ENCODE measurements at places on chromosomes 3 and 15. TPM values are rescaled to one million over a fixed set of nuclear protein-coding genes. Genes with fewer than 3 reads are reported as not detected.

LHFPL4 gene
- not detected for total RNA-seq

CYP19A1 gene
- total RNA-seq, result 0.41 TPM

EPHB3 gene
- total RNA-seq, result 1.3 TPM

DPPA4 gene
- total RNA-seq, result not detected

DOCK3 gene
- 2.6 TPM for total RNA-seq

PARP15 gene
- total RNA-seq, result 0.46 TPM

SLC28A1 gene
- total RNA-seq, result not detected

DNA sequence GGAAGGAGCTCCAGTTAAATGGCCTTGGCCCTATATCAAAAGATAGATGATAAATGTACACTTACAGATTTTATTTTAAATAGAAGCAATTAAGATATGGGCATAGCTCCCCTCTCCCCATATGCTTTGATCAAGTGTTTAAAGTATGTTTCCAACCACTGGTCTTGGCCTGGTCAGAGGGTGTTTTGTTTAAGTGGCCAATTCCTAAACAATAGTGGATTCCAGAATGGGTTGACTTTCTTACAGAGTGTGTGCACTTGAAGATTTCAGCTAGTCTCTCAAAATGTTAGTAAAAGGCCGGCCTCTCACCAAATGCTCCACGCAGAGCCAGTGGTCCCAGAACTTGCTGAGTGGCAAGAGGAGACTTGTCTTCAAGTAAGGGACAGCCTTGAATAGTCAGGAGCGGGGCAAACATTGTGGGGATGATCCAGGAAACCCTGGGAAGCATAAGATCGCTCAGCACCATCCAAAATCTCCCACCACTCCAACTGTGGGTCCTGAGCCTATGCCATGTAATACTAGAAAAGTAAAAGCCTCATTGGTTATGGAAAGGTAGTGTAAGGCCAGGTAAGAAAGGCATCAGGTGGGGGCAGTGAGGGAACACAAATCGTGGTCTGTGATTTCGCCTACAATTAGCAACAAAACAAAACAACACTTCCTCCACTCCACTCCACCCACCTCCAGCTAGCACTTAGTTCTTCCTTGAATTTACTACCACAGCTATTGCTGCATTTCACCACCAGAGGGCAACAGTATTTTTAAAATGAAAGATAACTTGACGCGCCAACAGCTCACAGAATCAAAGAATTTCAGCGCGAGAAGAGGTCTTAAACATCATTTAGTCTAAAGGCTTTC is 4.8 kb downstream of the RARRES1 start:
- H3K36me3 ChIP-seq, result no peaks in the 10 kb centered on the region
- no peak overlapping the region for H3K27ac ChIP-seq
- H3K27me3 ChIP-seq, result no peaks in the 10 kb centered on the region
- H3K4me3 ChIP-seq, result no peak overlapping the region
- peak; percentile 60 for DNase-seq

DNA sequence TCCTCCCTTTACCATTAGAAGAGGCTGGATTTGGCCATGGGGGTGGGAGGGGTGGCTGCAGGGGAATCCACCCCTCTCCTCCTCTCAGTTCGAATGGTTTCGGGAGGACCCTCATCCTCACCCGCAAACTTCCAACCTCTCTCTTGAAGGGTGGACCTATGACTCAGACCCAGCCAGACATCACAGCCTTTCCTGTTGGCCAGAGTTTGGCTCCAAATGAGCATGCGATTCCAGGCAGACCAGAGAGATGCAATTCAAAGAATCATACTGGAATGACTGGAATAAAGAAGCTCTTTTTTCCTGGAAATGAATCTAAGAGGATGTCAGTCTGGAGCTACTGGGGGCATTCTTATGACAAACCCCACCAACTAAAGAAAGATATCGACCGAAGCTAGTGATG is 516.7 kb upstream of the MDFIC2 start:
- no peaks in the 10 kb centered on the region for H3K36me3 ChIP-seq
- H3K4me3 ChIP-seq, result no peak overlapping the region
- no peaks in the 10 kb centered on the region for H3K4me1 ChIP-seq
- DNase-seq, result no peak
- H3K27ac ChIP-seq, result no peak overlapping the region

- DNase-seq, result no peak
- peaks cover 11% of the 10 kb centered on the region for H3K4me1 ChIP-seq
- H3K27ac ChIP-seq, result no peak overlapping the region
- no peaks in the 10 kb centered on the region for H3K27me3 ChIP-seq
- no peak overlapping the region for H3K4me3 ChIP-seq
Observed at GRCh38 chr15:75019916-75020315, 3.5 kb upstream of the PPCDC start.

GRCh38 chr3:55818485-55818884 is 331.4 kb upstream of the WNT5A start:
- no peaks in the 10 kb centered on the region for H3K27me3 ChIP-seq
- H3K36me3 ChIP-seq, result no peaks in the 10 kb centered on the region
- H3K4me3 ChIP-seq, result no peak overlapping the region
- no peak for DNase-seq
- H3K27ac ChIP-seq, result no peak overlapping the region

DNA sequence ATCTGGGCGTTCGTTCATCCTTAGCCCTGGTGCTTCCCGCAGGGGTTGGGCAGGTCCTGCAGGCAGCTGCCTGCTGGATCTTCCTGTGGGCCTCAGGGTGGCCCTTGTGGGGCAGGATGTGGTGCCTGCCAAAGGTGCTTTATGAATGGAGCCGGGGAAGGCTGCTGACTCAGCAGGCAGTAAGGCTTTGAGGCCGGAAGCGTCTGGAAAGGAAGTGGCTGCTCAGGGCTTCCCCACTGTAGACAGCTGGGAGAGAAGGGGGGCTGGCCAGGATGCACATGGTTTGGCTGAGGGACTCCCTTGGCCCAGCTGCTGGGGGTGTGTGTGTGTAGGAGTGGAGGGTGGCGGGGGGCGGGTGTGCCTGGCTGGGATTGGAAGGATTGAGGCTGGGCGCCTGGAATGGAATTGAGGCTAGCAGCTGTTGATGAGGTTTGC is 12.9 kb downstream of the CD276 start:
- H3K4me3 ChIP-seq, result no peak overlapping the region
- peak; percentile 90 for DNase-seq
- H3K27me3 ChIP-seq, result no peaks in the 10 kb centered on the region

DNA sequence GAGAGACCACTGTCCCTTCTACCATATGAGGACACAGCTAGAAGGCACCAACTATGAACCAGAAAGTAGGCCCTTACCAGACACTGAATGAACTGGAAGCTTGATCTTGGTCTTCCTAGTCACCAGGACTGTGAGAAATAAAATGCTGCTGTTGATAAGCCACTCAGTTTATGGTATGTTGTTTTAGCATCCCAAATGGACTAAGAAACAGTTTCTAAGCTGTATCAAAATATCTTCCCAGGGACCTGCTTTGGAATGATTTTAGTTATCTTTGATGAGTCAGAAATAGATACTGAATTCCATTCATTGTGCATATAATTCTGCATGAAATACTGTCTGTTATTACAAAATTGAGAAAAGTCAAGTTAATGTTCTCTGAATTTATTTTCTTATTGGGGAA is 18.6 kb downstream of the WDR76 start:
- H3K27me3 ChIP-seq, result no peaks in the 10 kb centered on the region
- DNase-seq, result no peak
- no peak overlapping the region for H3K4me3 ChIP-seq
- no peaks in the 10 kb centered on the region for H3K36me3 ChIP-seq

DNA sequence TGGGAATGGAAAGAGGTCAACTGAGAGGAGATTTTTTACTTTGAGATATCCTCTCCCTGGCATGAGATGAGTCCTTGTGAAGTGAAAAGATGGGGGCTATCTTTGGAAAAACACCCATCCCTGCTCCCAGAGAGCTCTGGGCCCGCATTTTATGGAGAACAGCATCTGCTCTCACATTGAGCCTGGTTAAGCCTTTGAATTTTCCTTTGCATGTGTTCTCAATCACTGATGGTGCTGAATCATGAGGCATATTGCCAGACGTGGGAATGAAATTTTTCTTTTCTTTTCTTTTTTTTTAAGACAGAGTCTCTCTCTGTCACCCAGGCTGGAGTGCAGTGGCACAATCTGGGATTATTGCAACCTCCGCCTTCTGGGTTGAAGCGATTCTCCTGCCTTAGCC is 24.4 kb downstream of the TMEM45A start:
- no peak overlapping the region for H3K4me3 ChIP-seq
- H3K27me3 ChIP-seq, result no peaks in the 10 kb centered on the region
- H3K4me1 ChIP-seq, result no peaks in the 10 kb centered on the region
- H3K36me3 ChIP-seq, result no peaks in the 10 kb centered on the region
- no peak overlapping the region for H3K27ac ChIP-seq
- DNase-seq, result no peak

DNA sequence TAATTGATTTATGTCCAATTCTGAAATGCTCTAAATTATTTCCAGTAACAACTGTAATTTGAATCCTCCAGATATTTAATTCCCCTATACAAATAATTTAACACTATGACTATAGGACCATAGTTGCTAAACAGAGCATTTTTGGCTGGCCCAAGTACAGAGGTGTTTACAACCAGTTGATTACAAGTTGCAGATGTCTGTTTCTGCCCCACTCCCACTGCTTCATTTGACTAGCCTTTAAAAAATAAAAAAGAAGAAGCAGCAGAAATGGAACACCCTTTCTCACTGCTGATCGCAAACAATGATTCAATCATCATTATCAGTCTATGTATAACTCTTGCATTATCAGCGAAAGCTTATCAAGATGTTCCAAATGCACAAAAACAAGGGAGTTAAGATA is 54.6 kb downstream of the SENP7 start:
- no peaks in the 10 kb centered on the region for H3K27me3 ChIP-seq
- no peaks in the 10 kb centered on the region for H3K4me1 ChIP-seq
- DNase-seq, result no peak
- no peak overlapping the region for H3K4me3 ChIP-seq
- H3K36me3 ChIP-seq, result no peaks in the 10 kb centered on the region
- no peak overlapping the region for H3K27ac ChIP-seq

DNA sequence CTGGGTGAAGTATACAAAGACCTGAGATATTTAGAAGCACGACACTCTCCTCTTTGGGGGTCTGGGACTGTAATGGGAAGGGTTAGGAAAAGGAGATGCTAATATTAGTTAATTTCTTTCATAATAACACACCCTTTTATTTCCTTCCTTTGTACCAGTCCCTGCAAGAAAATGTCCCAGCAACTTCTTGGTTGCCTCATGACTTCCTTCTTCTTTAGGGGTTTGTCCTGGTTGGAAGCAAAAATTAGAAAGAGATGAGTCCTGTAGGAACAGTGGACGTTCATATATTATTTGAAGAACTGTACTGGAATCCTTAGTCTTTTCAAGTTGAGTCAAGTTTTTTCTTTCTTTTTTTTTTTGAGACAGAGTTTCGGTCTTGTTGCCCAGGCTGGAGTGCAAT is 227.8 kb upstream of the TBL1XR1 start:
- H3K27ac ChIP-seq, result no peak overlapping the region
- no peaks in the 10 kb centered on the region for H3K36me3 ChIP-seq
- no peak for DNase-seq
- H3K27me3 ChIP-seq, result no peaks in the 10 kb centered on the region

DNA sequence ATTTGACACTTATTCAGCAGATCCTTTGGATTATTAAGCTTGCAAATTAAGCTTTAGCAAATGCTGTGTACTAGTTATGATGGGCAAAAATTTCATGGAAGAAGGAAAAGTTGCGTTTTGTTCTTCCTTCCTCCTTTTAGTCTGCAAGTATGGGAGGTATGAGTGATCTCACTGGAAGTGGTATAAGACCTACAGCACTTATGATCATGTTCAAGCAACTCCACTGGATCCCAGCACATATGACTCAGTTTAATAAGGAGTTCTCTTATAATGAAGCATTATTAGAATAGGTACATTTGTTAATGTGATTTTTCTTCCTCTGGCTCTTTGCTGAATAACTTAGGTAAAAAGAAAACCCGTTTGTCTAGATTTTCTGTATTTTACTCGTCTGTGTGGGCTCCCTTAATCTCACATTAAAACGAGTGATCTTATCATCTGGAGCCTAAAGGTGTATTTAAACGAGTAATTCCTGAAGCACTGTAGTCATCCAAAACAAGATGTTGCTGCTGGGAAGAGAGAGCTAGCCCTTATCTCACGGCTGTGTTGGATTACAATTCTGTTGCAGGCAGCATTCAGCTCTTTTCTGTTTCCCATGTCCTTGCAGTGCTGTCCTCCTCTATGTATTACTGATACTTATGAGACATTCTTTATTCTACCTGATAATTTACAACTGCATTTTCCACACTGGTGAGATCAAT is 264.9 kb downstream of the GBE1 start:
- H3K36me3 ChIP-seq, result no peaks in the 10 kb centered on the region
- H3K27me3 ChIP-seq, result no peaks in the 10 kb centered on the region
- peaks cover under 1% of the 10 kb centered on the region for H3K4me1 ChIP-seq
- no peak overlapping the region for H3K27ac ChIP-seq

DNA sequence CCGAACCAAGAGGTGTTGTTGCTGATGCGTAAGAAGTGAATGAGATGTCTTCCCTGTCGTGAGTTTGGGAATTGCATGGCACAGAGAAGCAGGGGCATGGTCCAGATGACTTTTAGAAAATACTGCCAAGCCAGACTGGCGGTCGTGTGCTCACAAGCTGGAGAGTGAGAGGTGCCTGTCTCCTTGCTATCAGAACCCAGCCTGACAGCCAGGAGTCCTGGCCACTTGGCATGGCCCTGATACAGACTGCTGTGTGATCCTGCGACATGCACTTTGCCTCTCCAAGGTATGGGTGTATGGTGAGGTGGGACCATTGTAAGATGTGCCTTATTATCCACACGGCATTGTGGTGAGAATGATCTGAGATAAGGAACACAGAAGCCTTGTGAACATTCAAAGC is 93.0 kb downstream of the SMAD3 start:
- H3K4me1 ChIP-seq, result no peaks in the 10 kb centered on the region
- H3K27ac ChIP-seq, result no peak overlapping the region
- no peak for DNase-seq

DNA sequence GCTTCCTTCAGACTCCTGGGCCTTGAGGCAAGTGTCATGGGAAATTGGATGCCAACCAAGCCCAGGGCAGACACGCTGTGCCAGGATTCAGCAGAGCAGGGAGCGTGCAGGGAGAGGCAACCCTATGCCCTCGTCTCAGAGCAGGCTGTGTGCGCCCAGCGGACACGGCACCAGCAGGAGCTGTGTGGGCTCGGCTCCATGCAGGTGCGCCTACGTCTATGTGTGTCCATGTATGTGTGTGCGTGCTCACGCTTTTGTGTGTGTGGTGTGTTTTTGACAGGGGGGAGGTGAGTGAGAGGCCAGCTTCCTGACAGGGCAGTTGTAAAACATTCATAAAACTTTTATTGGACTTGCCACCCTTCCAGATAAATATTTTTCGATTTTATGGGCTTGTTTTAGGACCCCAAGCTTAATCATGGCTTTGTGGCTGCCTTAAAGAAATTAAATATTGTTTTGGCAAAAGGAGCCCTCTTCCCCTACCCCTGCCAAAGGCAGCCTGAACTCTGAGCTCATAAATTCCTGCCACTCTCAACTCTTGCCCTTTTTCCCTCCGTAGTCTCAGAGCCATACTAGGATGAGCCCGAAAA is 84.4 kb downstream of the DNAJB8 start:
- no peak overlapping the region for H3K27ac ChIP-seq
- no peaks in the 10 kb centered on the region for H3K27me3 ChIP-seq
- no peak overlapping the region for H3K4me3 ChIP-seq
- DNase-seq, result peak; percentile 61
- H3K36me3 ChIP-seq, result no peaks in the 10 kb centered on the region

All from adrenal gland (tissue), 19 donors.